NCI-H146 (cell line): ENCODE measurements at places on chromosomes 6 and 20.

GRCh38 chr6:143039548-143039947 lies 21.1 kb upstream of the AIG1 start:
- no peak for DNase-seq

GRCh38 chr20:58048096-58048702 lies 180.3 kb downstream of the ANKRD60 start:
- DNase-seq = no peak

GRCh38 chr20:38094373-38094891 lies 60.9 kb downstream of the RPRD1B start:
- no peak for DNase-seq

DNA sequence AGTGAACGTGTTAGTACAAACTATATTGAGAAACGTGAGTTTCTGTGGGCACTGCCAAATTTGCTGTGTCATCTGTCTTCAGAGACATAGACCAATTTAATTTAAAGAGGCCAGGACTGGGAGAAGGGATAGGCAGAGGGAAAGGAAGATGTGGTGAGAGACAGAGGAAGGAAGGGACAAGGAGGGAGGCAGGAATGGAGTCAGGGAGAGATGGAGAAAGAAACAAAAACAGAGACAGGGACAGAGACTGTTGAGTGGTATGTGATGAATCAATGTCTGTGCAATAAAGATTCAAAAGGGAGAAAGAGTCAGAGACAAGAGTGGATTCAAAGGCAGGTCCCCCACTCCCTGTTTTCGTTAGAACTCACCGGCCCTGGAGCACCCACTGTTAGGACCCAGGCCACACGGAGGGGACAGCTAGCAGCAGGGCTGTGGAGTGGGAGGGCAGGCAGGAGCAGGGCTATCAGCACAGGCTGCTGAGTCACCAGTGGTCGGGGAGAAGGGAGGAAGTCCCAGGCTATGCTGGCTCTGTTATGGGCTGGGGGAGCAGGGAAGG lies 51.6 kb upstream of the CHD6 start:
- DNase-seq = no peak

- DNase-seq = no peak
Measured at GRCh38 chr6:16776394-16777017, 15.2 kb upstream of the ATXN1 start.

- no peak for DNase-seq
Measured at GRCh38 chr6:150902142-150902776, 36.8 kb downstream of the MTHFD1L start.

- DNase-seq = no peak
Measured at GRCh38 chr20:6866741-6867140, 99.3 kb downstream of the BMP2 start.

DNA sequence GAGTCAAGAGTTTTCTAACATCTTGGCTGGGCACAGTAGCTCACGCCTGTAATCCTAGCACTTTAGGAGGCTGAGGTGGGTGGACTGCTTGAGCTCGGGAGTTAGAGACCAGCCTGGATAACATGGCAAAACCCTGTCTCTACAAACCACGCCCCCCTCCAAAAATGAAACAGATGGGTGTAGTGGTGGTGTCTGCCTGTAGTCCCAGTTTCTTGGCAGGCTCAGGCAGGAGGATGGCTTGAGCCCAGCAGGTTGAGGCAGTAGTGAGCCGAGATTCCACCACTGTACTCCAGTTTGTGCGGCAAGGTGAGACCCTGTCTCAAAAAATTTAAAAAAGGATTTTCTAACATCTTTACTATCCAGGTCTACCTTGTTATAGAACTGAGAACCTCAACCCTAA lies 22.0 kb downstream of the FAM8A1 start:
- no peak for DNase-seq

- no peak for DNase-seq
Measured at GRCh38 chr6:34375833-34376232, 16.6 kb downstream of the NUDT3 start.

DNA sequence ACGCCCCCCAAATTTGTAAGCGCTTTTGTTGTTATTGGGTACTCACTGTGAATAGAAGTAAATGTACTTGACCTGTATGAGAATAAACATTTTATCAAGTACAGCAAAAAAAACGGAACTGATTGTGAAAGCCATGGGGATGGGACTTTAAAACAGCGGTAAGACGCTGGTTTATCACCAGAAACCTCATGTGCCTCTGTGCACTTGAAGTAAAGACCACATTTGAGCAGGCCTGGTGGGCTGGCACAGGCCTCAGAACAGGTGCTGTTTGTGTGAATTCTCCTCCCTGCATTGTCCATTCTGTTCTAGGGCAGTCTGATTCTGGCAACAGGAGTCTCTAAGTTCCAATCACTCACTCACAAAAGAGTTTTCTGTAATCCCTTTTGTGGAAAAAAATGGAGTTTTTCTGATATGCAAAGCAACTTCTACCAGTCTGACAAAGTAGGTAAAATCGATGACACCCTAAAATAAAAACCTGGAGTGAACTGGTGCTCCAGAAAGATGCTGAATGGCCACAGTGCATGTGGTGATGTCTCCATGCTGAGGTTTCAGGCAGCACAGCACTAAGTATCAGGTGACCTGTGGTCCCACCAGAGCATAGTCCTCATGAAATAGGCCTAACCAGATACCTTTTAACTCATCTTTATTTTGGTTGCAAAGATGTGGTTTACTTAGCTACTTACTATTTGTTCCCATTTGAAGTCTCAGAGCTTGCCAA lies 53.9 kb downstream of the STX7 start:
- no peak for DNase-seq

DNA sequence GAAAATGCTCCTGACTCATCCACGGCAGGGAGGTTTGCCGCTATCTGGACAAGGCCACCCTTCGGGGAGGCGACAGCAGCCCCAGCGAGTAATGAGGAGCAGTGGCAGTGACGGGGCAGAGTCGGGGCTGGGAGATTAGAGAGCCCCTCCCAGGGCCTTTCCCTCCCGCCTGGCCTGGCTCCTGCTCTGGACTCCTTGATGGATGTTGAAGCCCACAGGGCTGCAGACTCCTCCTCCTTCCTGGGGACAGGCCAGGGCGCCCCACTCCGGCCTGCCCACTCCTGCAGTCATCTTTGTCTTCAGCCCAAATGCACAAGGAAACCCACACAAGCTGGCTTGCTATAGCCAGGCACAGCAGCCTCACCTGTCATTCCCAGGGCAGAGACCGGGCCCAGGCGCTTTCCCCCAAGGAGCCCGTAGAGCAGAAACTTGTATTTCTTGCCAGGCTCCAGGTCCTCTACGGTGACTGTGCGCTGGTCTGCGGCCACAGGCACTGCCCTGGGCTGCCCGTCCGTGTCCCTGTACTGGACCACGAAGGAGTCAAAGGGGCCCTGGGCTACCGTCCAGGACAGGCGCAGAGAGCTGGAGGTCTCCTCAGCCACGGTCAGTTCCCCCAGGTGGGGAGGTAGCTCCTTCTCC lies 7.7 kb downstream of the CYP21A2 start:
- no peak for DNase-seq

- no peak for DNase-seq
Measured at GRCh38 chr6:83086751-83087150, 19.3 kb downstream of the DOP1A start.

DNA sequence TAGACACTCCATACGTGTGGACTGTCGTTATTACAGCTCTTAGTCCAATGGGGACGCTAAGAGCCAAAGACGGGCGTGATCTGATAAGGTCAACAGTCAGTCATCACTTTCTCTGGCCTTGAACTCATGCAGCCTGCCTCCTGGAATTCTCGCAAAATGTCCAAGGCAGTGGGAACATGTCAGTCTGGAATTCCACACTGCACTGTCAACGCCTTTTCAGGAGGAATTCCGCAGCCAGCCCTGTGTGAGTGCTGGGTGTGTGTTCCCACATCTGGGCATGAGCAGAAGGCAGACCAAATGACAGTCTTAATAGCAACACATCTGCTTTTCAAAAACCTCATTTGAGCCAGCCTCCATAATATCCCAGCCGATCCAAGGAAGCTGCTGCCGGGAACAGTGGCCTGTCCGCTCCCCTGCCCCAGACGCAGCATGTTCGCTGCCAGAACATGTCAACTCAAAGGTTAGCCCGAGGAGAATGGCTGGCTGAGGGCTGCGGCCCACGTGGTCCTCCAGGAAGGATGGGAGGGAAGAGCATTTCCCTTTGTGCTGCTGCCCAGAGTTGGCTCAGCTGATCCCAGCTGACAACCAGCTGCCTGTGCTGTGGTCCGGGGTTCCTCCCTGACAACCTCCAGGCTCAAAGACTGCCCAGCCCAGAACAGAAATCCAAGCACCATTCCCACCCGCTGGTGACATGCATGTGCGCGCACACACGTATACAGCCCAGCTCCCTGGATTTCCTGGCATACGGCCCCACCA lies 103.1 kb downstream of the SULF2 start:
- no peak for DNase-seq

GRCh38 chr6:19214231-19214630 lies 622.9 kb upstream of the ID4 start:
- DNase-seq = no peak

- no peak for DNase-seq
Measured at GRCh38 chr6:158010591-158011477, 29.2 kb downstream of the SYNJ2 start.

DNA sequence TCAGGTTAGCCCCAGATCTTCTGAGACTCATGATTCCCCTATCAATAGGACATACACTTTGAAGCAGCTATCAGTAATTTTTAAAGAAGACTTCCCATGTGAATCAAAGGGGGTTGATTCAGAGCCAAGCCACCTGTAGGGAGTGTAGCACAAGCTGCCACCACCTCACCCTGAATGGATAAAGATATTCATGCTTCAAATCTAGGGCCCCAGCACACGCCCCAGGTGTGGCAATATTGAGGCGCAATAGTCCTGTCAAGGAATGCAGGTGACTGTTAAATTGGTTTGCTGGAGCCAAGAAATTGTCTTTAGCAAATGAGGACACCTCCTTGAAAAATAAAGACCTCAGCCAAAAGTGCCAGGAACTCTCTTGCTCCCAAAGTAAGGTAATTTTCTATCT lies 404.4 kb downstream of the MAFB start:
- DNase-seq = no peak

- DNase-seq = peak; percentile 65
Measured at GRCh38 chr6:132298344-132298949, 102.8 kb downstream of the MOXD1 start.

DNA sequence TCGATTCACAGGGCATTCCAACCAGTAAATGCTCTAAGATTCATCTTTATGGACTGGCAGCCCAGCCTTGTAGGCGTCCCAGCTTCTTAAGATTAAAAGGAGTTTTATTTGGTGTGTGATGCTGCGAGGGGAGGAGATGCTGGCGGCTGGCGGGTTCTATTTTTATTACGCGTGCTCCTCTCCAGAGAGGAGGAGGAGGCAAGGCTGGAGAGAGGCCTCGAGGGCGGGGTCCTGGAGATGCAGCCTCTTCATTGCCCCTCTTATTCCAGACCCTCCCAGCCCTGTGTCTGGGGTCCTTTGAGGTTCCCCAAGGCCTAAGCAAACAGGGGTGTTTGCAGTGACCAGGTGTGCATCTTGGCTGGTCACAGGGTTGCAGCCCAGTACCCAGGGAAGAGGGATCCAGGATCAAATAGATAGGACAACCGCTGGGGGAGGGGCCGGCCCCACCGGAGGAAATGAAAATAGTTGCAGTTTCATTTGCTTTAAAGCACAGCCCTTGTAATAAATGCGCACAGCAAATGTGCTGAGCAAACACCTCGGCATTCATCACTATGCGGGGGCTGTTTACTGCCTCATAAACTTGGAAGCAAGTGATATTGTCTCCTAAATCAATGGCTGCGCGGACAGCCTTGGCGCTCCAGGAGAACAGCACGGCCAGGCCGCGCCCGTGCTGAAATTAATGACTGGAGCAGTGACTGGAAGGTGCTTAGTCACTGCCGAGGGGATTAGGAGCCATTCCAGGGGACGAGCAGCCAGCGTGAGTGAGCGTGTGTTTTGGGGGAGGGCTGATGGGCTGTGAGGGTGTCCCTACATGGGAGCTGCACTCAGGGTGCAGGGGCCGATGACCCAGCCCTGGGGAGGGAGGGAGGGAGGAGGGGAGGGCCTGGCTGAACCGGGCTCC lies 83.0 kb downstream of the TMEM242 start:
- DNase-seq = peak; percentile 74

DNA sequence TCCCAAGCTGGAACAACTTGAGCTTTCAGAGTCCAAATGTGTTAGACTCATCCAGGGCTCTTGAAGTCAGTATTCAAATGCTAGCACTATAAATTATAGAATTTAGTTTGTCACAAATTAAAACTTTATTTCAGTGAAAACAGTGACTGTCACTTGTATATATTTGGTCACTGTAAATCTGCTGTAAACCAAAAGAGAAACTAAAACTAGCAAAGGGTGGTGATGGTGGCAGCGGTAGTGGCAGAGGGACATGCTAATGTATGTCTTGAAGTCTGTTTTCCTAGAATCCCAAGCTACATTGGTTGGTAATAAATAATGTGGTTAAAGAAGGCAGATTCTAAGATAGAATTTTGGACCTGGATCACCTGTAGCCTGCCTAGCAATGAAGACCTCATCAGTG lies 140.4 kb upstream of the CENPW start:
- DNase-seq = peak; percentile 25

DNA sequence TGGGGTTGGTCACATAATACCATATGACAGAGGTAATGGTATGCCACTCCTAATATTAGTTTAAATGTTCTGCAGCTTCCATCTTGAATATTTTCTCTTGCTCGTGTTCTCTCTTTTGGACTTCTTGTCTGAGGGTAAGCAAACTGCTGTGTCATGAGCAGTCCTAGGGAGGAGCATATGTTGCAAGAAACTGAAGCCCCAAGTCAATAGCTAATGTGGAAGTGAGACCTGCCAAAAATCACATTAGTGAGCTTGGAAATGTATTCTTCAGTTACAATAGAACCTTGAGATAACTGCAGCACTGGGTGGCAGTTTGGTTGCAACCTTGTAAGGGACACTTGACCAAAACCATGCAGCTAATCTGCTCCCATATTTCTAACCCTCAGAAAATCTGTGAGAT lies 178.2 kb upstream of the IMPG1 start:
- DNase-seq = no peak

DNA sequence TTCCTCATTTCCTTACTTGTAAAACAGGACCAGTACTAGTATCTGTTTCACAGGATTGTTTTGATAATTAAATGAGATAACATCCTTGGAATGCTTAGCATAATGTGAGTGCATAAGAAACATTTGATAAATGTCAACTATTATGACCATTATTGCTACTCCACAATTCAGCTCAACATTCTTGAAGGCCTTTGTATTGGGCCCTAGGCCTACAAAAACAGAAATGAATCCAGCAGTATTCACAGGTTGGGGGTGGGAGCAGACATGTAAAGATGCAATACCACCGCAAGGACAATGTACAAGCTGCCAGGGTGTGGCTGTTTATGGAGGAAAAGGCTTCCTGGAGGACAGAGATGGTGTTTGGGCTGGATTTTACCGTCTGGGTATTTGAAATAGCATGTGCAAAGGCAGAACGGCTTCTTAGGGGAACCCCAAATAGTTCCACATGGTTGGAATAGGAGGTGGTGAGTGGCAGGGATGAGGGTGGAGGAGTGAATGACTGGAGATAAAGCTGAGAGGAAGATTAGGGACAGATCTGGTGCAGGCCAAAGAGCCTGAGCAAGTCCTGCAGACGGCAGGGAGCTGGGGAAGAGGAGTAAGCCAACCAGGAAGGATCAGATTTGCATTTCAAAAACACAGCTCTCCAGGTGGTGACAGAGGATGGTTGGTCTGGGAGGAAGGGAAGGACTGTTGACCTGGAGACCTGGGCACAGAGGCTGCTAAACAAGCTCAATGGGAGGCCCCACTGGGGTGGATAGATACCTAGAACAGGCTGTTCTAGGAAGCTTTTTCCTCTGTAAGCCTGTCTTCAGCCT lies 57.0 kb upstream of the EPB41L1 start:
- peak; percentile 95 for DNase-seq
